ENCODE measurements at places on chromosomes 2 and 18. TPM values are rescaled to one million over a fixed set of nuclear protein-coding genes. Genes with fewer than 3 reads are reported as not detected.

GRCh38 chr18:68679528-68679927, 35.4 kb downstream of the TMX3 start:
- DNase-seq, result no peak

GRCh38 chr18:3079653-3080052, 66.7 kb upstream of the LPIN2 start:
- no peak for DNase-seq

The IL1RL2 gene
- total RNA-seq, result 0.82 TPM

The MDH1 gene
- 210 TPM for total RNA-seq

- no peak for DNase-seq
Measured at GRCh38 chr2:200618590-200619021, 32.8 kb downstream of the AOX1 start.

Data from frontal cortex (tissue), 4 donors.